Epithelial cell of prostate (primary cell): ENCODE measurements at places on chromosomes 4 and X.

- no peak for DNase-seq
Measured at GRCh38 chr4:23986270-23986669, 96.4 kb upstream of the PPARGC1A start.

DNA sequence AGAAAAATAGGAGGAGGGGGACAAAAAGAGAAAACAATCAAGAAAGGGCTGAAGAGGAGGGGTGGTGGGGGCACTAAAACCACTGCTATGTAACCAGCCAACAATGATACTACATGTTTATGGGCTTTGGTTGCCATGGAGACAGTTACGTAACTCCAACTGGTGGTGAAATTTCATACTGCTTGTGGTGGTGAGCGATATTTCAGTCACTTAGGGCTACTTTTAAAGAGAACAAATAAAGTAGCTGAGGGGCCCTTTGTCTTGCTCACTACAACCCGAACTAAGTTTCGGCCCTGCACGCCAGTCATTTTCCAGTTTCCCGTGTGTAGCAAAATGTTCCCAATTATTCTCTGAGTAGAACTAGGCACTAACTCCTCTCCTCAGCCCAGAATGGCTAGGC lies 275.2 kb upstream of the EDA2R start:
- no peak for DNase-seq

DNA sequence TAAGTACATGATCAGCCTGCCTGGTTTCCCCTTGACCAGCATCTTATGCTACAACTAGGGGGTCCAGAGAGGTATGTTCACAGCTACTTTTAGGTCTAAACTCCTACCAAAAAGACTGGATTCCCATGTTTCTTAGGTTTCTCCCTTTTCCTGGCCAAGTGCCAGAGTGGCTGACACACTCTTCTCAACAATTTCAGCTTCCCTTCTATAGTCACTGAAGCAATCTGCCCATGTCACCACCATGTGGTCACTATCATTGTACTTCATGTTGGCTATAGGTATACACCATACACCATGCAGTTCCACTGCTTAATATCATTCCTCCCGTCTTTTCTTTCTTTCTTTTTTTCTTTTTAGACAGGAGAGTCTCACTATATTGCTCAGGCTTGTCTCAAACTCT lies 66.9 kb downstream of the KLHL13 start:
- no peak for DNase-seq

- DNase-seq = no peak
Measured at GRCh38 chrX:133335027-133335426, 80.3 kb downstream of the GPC4 start.

DNA sequence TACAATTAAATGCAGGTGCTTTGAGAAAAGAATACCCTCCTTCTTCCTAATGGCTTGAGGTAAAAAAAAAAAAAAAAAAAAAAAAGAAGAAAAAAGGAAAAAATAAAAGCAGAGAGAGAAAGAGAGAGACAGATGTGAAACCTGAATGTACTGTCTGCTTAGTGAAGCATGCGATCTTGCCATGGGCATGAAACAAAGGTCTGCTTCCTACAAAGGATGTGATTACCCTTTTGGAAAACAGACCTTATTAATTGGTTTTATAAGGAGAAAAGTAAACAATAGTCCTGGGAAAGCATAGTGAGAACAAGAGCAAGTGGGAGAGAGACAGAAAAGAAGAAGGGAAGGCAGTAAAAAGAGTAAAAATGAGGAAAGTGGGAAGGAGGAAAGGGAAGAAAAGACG lies 526.1 kb upstream of the PABPC4L start:
- no peak for DNase-seq

DNA sequence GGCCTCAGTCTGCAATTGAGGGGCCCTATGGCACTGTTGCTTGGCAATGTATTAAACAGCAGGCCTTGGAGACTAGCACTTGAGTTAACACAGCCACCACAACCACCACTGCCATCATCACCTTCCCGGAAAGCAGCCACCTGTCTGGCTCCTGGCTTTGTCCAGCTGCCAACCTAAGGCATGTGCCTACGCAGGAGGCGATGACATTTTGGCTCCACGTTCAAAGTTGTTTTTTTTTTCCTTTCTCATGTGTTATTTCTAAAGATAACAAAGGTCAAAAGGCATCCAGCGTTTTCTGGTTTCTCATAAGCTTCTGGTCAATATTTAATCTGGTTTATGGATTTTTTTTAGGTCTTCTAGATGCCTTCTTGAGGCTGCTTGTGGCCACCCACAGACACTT lies 7.5 kb downstream of the CLDN2 start:
- no peak for DNase-seq
